ENCODE measurements at places on chromosomes 7 and 10.

GRCh38 chr10:81216949-81217348 lies 658.0 kb upstream of the NRG3 start:
- DNase-seq, result no peak

DNA sequence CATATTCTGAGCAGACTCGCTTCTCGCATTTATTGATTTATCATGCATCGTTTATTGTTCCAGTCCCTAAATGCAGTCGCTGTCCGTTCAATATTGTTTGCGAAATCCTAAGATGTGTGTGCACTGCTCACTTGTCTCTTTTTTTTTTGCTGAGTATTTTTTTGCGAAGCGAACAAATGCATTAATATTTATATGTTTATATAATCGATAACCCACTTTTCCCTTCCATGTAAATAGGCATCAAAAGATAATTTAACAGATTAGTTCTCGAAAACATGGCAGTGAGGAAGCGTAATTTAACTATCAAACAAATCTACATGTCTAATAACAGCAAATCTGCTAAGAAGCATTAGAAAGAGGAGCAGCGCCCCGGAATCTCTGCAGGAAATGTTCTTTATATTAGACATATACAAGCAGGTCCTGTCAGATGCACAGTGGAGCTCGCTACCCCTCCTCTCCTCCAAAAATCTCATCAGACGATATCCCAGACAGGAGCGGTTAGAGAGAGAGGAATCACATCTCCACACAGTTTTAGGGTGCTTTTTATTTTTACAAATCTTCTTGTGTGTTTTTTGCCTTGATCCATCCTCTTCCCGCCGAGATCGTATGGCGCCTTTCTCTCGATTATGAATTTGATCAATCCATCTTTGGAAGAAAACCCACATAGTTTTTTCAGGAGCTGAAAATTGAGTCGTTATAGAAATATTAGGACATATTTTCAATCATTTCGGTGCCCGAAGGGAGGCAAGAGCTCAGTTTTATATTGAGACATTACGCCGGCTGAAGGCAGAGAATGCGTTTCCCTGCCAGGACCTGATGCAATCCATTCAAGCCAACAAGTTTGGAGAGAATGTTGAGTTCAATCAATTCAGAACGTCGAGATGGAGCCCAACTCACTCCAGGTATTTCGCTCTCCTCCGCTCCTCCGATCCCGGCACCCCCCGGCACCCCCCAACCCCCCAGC lies at the start of gene ARID5B:
Gene ARID5B (plus strand): TSS at position 871 of the 964 bp plus-strand sequence. CDS start 11 bp downstream, at position 882.
- DNase-seq, result no peak

DNA sequence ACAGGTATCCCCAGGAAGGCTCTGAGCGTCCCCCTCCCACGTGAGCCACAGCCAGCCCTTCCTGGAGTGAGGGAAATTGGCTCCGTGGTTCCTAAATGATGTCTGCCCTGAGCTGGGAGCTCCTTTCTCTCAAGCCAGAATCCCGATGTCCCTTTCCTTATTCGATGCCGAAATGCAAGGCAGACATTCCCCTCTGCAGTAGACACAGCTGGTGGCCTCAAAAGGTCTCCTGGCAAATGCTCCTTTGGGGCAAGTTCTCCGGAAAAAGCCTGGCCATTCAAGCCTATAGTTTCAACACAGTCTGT lies 98.9 kb downstream of the HIP1 start:
- DNase-seq, result no peak

DNA sequence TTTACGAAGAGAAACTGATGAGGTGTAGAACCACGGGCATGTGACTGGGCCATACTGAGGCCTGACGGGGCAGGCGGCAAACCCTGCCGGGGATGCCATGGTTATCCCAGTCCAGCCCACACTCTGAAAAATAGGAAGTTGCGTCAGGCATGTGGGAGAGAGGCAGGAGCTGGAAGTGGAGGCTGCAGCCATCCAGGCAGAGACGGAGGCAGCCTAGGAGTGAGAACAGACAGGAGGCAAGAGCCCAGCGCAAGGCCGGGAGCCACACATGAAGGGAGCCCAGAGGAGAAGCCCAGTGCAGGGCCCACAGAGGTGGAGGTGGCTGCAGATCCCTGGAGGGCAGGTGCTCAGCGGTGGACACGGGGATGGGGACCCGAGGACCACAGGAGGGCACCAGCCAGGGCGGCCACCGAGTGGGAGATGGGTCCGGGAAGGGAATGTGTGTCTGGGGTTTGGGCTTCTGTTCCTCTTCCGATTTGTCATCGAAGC lies 175.2 kb upstream of the PPP2R2D start:
- no peak for DNase-seq

GRCh38 chr7:28369523-28369922 lies 42.8 kb upstream of the CREB5 start:
- DNase-seq, result no peak

GRCh38 chr10:77506517-77507200 lies 130.9 kb downstream of the KCNMA1 start:
- no peak for DNase-seq

DNA sequence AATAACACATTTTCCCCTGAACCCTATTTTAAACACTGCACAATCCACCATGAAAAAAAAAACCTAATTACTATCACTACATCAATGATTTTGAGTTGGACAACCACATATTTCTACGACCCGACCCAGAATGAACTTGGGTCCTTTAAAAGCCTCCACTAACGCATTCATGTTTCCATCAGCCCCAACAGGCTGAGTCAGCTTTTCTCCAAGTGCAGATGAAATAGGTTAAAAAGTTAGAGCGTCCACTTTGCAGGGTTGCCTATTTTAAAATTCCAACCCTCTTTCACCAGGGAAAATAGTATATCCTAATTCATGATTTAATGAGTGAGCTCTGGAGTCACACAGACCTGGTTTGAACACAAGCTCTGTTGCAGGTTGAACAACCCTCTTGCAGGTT lies 501.0 kb upstream of the SORCS1 start:
- DNase-seq, result no peak

DNA sequence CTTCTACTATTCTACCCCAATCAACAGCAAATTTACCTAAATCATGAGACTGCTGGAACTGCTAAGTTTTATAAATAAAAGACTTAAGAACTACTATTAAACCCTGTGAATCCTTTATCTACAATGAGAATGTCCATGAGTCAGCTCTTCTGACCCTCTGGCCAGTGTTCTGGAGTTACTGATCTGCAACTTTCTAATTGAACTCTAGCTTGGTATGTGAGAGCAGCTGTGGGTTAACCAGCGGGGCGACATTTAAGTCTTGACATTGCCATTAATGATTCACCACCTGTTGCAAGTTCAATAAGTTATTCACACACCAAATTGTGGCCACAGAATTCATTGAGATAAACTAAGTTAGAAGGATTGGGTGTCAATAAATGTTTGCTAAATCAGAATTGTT lies 359.8 kb downstream of the PCDH15 start:
- DNase-seq, result no peak

Measured in left ventricle myocardium inferior (tissue), 1 donor.